ENCODE measurements at places on chromosomes 6 and 20. TPM values are rescaled to one million over a fixed set of nuclear protein-coding genes. Genes with fewer than 3 reads are reported as not detected.

DNA sequence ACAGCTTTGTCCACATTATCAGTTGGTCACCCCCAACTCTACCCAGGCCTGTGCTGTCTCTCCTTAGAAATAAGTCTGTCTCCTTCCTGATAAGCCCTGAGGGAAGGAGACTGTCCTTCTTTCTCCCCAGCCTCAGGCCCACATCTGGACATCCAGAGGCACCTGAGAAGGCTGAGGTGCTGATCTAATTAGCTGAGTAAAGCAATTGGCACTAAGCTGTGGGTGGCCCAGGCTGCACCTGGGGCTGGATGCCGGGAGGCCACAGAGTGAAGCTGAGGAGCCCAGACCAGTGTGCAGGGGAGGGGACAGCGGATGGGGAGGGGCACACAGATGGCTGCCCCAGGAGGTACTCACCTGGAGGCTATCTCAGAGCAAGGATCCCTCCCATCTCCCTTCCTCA lies 26.2 kb upstream of the BMP7 start:
- no peak for DNase-seq

GRCh38 chr20:64241061-64241460 lies 14.5 kb upstream of the PCMTD2 start:
- DNase-seq: no peak

- no peak for DNase-seq
Measured at GRCh38 chr20:63156221-63156671, 59.7 kb downstream of the YTHDF1 start.

GRCh38 chr6:42783876-42784642 lies 2.2 kb downstream of the BICRAL start:
- no peak for DNase-seq

DNA sequence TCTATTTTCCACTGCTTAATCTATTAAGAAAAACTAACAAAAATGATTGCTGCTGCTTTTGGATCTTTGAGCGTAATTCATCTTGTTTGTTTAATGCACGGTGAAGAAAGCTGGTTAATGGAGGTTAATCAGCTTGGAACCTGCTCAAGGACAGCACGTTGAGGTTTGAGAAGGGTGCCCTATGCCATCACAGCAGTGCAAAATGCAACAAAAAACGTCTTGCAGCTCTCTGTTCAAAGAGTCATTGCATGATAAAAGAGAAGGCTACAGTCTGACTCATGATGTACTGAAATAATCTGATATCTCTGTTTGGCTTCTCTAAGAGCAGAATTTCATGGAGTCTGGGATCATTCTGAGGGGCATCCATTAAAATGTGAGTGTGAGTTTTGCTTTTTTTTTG lies 80.6 kb upstream of the PREP start:
- no peak for DNase-seq

GRCh38 chr6:147040121-147040910 lies 163.9 kb upstream of the STXBP5 start:
- DNase-seq: no peak

GRCh38 chr6:100665041-100665380 lies 200.3 kb upstream of the SIM1 start:
- DNase-seq: no peak

MRAP2 gene
- 0.75 TPM for polyA plus RNA-seq

- peak; percentile 44 for DNase-seq
Measured at GRCh38 chr6:159169193-159169555, at the start of gene FNDC1. TSS of gene FNDC1 (plus strand) at chr6:159169400. CDS start at chr6:159169597, 197 bp downstream.

GRCh38 chr20:63580796-63581461 lies 6.9 kb upstream of the HELZ2 start:
- DNase-seq: peak; percentile 53

DNA sequence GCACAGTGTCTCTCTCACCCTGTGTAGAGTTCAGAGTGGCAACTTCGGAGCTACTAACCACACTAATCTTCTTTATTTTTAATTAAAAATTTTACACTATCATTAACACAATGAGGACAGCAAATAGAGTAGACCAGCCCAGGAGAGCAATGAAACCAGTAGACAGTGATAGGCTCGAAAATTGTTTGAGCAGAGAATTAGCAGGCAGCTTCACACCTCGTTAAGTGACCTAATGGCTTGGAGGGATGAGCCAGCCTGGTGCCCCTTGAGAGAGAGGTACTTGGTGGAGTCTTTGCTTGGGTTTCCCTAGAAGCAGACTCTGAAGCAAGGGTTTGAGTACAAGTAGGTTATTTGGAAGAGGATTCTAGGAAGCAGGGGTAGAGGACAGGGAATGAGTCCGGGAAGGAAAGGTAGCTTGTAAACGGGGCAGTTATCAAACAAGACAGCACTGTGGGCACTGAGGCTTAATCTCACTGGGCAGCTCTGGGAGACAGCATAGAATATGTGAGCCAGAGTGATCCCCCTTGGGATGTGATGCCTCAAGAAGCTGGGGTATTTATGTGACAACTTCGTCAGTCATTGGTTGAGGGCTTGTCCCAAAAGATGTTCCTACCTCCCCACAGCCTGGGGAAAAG lies 146.1 kb downstream of the PCSK2 start:
- no peak for DNase-seq

DNA sequence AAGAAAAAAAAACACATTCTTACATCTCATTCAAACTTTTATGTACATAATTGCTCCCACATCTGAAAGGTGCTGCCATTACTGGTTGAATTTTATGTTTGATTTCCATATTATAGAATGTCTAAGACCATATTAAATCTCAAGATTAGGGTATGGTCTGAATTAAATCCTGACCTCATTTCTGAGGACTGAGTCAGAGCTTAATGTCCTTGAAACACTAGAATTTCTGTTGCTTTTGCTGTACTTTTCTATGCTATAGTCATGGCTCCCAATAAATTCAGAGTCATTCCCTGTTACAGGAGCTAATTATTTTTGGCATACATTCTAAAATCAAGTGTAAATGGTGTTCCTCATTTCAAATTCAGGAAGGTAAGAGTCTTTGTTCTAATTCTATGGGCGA lies 285.3 kb upstream of the MANEA start:
- no peak for DNase-seq

GRCh38 chr6:48068278-48069251 lies 42.4 kb downstream of the PTCHD4 start:
- peak; percentile 2 for DNase-seq

DNA sequence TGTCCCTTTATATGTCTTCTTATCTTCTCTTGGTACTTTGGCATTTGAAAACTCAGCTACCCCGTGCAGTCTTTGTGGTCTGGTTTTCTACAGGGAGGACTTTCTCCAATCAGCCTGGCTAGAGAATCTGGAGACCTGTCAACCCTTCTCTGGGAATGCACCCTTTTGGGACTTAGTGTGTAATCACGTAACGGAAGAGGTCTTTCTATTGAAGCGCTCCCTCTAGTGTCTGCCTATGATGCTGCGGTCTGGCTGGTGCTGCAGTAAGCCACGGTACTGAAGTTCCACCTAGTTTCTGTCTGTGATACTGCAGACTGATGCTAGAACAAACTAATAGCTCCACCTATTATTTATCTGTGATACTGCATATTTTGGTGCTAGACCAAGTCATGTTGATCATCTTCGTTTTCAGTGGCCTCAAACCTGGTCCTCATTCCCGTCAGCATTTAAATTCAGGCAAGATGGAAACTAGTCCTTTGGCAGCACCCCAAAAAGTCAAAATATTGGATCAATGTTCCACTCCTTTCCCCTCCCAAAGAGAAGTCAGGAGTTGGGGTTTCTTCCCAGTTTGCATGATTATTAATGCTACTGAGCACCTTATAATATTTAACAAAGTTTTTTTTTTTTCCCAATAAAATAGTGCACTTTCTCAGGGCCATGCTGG lies 12.5 kb upstream of the SIRPB2 start:
- peak; percentile 95 for DNase-seq

KCNG1 gene
- 12.3 TPM for polyA plus RNA-seq

DNA sequence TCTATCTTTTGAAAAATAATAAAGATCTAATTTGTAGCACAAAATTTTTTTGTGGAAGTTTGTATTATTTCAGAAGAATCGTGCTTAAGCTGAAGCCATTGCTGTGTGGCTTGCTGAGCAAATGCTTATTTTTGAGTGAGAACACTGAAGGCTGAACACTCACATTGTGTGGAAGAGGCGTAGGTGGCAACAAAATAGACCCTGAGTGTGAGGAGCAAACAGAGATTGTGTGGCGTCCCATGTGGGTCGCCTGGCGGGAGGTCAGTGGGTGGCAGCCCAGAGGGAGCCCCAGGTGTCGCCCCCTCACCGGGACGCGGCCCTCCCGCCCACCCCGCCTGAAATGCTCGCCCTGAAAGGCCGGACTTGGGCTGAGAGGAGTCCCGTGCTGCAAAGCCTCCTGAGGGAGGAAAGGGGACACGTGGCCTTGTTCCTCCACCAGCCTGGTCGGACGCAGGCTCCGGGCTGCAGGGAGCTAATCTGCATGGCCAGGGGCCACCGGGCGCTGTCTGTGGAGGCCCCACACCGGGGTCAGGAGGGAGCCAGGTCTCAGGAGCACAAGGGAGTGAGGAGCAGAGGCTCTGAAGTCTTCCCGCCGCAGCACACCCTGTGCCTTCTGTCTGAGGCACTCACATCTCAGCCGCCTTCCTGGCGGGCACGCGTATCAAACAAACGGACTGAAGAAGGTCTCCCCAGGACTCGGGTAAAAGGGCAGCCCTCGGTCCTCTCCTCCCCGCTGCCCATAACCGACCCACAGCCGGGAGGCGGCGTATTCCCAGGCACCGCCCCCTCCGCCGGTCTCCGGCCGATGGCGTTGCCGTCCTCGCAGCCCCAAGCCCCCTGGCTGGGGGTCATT lies 15.9 kb downstream of the DDO start:
- no peak for DNase-seq

HSPA1L gene
- 1.2 TPM for polyA plus RNA-seq

GRCh38 chr6:45746046-45746445 lies 269.6 kb downstream of the CLIC5 start:
- DNase-seq: no peak

SIGLEC1 gene
- polyA plus RNA-seq: not detected

SLCO4A1 gene
- polyA plus RNA-seq: 8.1 TPM

DNA sequence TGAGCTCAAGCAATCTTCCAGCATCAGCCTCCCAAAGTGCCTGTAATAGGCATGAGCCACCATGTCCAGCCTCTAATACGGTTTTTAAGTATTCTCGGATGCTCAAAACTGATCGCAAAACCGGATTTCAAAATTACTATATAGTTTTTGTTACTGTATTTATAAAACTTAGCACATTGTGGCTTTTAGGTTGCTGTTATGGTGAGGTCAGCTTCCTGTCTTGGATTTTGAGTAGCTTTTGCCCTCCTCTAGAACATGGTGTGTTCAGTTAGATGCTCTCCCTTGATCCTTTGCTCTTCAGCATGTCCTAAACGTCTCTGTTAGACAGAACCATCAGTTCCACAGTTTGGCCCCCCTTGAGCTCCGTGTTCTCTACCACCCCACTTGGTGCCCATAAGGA lies 96.2 kb downstream of the RPP40 start:
- no peak for DNase-seq

SLC2A10 gene
- not detected for polyA plus RNA-seq

- DNase-seq: no peak
Measured at GRCh38 chr6:109034526-109034925, 60.1 kb downstream of the SESN1 start.

MATN4 gene
- polyA plus RNA-seq: 0.08 TPM

DNA sequence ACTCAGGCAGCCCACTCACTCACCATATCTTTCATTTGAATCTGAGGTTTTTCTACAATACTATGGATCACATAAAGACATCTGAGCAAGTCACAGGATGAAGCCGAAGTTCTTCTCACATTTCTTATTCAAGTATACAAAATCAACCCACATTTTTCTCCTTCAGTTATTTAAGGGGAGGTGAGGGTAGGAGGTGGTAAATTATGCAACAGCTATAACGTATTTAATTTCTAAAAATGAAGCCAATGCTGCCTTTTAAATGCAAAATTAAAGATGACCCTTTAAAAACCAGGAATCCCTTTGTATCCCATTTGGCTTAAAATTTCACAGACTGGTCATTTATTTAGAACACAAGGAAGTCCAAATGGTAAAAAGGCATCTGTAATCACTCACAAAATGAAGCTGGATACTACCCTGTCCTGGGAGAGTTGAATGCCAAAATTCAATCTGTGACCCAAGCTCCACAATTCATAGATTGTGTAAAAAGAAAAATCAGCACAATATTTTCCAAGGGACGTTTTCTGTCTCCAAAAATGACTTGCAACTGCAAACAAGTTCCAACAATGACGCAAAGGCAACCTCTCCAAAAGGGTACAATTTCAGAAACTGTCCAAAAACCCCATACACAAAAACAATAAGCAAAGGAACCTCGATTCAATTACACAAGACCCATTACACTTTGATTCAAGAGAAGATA lies 48.8 kb downstream of the EPB41L2 start:
- DNase-seq: no peak

DNA sequence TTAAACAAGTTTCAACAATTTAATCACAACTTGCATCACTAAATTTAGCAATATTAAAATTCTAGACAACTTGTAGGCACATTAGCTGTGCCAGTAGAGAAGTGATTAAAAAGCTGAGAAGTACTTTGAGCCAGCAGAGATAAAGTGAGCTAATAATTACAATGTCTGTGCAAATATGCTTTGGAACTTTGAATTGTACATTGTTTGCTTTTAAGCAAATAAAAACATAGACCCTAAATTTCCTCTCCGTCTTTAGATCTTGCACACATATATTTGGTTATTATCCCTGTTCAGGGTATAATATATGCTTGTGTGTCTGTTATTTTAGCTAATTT lies 44.2 kb upstream of the DEFB112 start:
- no peak for DNase-seq

DNA sequence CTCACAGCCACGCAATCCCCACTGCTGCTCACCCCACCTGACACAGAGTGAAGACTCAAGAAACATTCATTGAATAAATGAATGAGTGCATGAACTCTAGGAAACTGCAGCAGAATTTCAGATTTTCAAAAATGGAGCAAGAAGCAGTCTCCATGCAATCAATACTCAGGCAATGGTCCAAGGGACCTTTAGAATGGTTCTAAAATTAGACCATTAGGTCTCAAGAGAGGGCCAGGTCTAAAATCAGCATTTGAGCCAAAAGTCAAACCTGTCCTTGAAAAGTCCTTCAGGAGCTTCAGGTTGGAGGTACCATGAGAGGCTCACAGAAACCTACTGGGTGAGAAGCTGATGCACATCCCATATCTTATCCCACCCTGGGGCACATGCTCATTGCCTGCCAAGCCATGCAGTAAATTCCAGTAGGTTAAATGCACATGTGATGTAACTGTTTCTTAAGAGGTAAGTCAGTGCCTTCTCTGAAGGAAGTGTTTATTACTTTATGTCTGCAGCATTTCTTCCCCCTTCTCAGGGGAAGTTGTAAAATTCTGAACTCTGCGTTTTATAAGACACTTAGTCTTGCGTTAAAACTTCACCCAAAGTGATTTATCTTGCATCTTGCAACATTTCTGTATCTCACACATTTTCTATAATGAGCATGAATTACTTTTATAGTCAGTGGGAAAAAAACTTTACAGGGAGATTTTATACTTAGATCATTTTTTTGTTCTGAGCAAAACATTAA lies 126.6 kb downstream of the ADAT2 start:
- no peak for DNase-seq

- DNase-seq: no peak
Measured at GRCh38 chr20:59308493-59309201, 8.2 kb downstream of the EDN3 start.

All from A549 (cell line).